ENCODE measurements at places on chromosomes 1 and 21.

GRCh38 chr1:155184835-155185782, 11.5 kb downstream of the TRIM46 start:
- DNase-seq: peak; percentile 66

GRCh38 chr1:193111641-193112090, 6.5 kb upstream of the GLRX2 start:
- DNase-seq: no peak

GRCh38 chr1:230123280-230124185, 56.5 kb downstream of the GALNT2 start:
- DNase-seq: no peak

GRCh38 chr1:6958407-6959030, 173.3 kb downstream of the CAMTA1 start:
- DNase-seq: no peak

DNA sequence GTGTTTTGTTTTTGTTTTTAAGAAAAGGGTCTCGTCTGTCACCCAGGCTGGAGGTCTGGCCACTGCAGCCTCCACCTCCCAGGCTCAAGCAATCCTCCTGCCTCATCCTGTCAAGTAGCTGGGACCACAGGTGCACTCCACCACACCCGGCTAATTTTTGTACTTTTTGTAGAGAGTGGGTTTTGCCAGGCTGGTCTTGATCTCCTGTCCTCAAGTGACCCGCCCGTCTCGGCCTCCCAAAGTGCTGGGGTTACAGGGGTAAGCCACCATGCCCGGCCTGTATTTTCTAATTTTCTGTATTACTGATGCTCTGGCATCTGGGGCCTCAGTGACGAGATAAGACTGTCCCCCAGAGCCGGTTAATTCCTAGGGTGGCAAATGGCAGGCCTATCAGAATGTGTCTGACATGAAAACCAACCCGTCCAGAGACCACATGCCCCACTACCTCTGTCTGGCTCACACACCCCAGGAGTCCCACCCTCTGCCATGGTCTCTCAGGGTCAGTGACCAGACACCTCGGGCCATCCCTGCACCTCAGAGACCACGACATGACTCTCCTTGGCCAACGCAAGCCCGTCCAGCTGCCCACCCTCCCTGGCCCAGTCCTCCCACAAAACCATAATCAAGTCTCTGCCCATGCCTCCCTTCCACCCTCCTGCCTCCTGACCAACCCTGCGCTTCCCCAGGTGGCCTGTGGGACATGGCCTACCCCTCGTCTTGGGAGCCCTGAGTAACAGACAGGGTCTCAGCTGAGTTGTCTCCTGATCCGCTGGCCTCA, 12.5 kb downstream of the NPHP4 start:
- peak; percentile 22 for DNase-seq

DNA sequence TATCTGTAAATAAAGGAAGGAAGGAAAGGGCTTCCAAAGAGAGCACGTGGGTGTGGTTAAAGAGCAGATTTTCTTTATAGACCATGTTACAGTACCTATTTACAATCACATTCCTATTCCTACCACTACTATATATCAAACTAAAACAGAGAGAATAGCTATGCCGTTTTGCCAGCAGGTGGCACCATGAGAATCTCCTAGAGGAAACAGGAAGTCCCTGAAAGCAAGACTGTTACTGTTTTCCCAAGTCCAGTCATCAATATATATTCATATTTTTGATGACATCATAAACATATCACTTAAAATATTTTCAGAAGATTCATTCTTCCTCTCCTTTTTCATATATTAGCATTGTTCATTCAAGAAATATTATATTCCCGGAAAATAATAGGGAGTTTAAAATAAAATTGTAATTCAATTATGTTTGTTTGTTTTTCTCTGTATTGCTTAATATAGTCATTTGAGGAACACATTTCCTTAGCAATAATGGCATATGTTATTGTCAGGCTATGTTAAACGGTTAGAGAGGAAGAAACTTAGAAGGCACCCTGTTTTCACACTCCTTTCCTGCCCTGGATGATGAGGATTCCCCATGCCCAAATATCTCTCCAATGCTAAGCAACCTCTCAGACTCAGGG, 6.6 kb downstream of the CCDC190 start:
- DNase-seq: no peak

DNA sequence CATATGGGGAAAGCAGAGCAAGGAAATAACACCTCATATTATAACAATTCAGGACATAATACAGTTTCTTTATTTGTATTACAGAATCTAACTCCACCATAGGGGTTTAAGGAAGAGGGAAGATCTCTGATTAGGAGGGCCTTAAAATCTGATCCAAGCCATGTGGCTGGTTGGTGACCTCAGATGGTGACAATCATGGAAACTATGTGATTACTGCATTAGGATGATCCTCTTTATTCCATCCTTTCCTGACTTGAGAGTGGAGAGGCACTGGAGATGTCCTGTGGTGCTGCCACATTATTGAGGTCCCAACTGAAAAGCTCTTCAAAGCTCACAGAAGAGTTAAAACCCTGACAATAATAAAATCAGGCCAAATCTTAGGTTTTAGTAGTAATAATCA, 168.1 kb upstream of the BEND5 start:
- DNase-seq: no peak

DNA sequence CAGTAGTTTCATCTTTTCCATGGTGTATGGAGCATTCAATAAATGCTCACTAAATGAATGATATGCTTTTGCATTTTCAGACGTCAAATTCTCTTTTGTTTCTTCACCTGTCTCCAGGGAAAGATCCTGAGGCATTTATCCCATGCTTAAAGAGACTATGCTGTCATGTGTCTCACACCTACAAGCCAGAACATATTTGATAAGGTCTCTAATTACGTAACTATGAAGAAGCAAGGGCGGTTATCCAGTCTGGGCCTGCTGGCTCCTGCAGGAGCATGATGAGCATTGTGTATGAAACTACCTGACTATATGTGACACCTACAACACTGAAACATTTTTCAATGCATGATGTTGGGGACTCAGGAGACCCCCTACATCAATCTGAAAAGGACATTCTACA, 51.8 kb downstream of the FBXO42 start:
- DNase-seq: no peak

GRCh38 chr1:76951153-76951552, 83.9 kb downstream of the ST6GALNAC5 start:
- no peak for DNase-seq

DNA sequence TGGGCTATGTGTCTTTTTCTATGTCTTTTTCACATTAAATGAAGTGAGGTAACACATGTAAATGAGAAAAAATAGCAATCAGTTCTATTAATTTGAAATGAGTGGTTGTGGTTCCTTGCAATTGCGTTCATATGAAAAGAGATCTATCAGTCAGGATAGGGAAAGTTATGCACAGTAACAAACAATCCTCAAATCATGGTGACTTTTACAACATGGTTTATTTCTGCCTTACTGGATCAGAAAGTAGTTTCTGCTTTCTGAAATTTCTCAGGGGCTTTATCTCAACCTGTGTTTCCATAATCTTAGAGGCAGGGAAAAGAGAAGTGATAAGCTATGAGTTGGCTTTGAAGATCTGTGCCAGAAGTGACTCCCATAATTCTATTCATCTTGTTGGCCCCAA, 39.0 kb downstream of the DOP1B start:
- DNase-seq: no peak

DNA sequence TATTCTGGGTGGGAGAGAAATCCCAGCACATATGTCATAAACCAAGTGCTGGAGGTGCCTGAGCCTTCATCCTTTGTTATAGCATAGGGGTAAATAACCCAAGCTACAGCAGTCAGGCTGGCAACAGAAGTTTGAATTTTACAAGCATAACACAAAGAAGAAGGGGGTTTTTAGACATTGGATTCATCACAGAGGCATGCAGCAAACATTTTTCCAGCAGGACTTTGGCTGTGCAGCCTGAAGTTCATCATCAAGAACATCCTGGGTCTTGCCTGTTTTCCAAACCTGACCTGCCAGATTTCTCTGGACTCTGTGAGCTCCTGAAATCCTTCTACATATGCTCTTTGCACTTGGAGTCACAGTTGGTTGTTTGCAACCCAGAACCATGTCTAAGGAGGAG, 16.2 kb downstream of the PTGER3 start:
- DNase-seq: no peak

- no peak for DNase-seq
Observed at GRCh38 chr21:45114072-45114471, 39.7 kb downstream of the ADARB1 start.

DNA sequence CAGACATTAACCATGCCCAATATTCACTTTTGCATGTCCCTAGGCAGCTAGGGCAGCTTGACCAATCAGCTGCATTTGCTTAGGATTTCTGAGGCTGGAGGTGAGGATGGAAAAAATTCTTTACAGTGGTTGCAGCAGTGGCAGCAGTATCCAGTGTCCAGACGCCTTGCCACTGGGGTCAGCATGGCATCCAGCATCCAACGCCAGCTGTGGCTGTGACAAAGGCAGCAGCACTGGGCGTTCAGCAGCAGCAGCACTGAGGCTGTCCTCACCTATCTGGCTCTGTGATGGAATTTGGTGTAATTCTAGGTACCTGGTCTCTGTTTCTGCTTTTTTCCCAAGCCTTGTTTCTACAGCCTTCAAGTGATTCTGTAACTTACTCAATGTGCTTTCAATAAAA, 15.5 kb downstream of the RHBDL2 start:
- no peak for DNase-seq

- DNase-seq: no peak
Observed at GRCh38 chr1:180181996-180182642, 27.4 kb downstream of the QSOX1 start.

DNA sequence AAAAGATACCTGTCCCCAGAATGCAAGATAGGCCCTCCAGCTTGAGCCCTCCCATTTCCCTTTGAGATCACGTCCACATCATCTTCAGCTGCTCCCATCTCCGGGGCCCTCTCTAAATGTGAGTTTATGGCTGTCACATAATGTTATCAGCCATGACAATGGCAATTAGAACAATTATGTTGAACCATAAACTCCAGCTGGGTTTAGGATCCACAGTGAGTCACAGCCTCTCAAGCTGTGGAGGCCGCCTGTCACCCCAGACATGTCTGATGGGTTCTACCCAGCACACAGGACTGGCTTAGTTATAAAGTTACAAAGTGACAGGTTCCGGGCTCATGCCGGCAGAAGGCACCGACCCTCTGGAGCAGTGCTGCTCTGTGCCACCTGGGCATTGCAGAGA, 597.3 kb downstream of the PTPRU start:
- DNase-seq: no peak

DNA sequence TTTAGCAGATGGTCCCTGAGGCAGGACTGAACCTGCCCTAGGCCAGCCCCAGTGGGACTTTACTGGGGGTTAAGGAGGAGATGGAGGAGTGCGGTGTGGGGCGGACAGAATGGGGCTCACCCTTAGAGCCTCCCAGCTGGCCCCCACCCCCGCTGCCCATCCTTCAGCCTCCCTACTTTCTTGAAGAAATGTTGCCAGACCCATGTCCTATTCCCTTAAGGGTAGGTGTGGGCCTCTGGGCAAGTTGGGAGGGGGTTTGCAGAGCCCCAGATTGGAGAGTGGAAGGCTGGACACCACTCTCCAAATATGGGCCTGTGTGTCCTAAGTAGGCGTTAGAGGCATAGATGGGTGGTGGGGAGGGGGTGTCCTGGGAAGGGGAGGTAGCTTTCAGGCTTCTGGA, 19.2 kb upstream of the EPS8L3 start:
- no peak for DNase-seq

DNA sequence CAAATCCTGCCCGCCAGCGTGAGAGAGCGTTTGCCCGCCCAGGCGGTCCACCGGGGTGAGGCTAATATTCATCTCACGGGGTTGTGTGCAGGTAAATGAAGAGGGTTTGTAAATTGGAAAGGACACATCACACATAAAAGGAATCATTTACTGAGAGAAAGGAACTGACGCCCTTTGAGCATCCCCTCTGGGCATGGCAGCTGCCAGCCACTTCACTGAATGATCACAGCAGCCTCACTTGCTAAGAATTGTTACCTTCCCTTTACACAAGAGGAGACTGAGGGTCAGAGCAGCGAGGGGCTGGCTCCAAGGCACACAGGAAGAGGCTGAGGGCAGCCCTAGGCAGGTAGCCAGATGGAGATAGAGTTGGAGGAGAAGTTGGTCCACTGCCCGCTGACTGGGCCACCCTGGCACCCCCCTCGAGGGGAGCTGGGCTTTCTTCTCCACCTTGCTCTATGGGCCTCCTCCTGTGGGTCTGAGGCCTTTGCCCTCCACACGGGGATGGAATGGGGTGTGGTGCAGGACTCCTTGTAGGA, 96.0 kb downstream of the FOXD2 start:
- DNase-seq: no peak

DNA sequence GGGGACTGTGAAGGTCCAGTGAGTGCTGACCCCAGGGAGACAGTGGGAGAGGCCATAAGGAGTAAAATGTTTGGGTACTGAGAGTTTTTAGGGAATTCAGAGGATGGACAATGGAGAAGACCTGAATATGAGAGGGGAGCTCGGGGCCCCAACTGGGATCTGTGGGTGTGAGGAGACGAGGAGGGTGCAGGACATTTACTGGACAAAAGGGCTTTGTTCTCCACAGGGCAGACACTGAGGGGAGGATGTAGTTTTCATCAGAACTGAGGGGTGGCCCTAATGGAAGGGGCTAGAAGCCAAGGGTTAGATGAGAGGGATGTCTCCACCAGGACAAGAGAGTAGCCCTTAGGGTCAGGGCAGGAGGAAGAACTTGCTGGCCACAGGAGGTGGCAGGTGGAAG, 30.0 kb downstream of the TMCC2 start:
- no peak for DNase-seq

DNA sequence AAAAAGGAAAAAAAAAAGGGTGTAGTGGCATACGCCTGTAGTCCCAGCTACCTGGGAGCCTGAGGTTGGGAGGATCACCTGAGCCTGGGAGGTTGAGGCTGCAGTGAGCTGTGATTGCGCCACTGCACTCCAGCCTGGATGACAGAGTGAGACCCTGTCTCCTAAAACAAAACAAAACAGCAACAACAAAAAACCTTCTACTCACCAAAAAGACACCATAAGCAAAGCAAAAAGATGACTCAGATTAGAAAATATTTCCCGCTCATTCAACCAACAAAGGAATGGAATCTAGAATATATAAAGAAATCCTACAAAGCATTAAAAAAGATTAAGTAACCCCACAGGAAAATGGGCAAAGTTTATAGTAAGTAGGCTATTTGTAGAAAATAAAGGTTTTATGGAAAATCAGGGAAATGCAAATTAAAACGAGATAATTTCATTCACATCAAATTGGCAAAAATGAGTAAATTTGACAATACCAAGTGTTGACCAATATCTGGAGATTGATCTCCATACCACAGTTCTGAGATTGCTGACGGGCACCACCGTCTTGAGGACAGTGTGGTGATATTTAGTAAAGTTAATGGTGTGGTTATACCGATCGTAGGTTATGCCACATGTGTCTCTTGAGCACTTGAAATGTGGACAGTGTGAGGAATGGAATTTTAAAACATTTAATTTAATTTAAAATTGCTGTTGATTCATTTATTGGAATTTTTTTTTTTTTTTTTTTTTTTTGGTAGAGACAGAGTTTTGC, 54.0 kb downstream of the PIK3CD start:
- DNase-seq: no peak

- DNase-seq: no peak
Observed at GRCh38 chr1:178134061-178134460, 40.2 kb downstream of the RASAL2 start.

- no peak for DNase-seq
Observed at GRCh38 chr1:172588296-172589291, 55.6 kb downstream of the SUCO start.

All from suprapubic skin (tissue), 4 donors.